GM12891 (cell line): ENCODE measurements at places on chromosomes 7 and 10.

DNA sequence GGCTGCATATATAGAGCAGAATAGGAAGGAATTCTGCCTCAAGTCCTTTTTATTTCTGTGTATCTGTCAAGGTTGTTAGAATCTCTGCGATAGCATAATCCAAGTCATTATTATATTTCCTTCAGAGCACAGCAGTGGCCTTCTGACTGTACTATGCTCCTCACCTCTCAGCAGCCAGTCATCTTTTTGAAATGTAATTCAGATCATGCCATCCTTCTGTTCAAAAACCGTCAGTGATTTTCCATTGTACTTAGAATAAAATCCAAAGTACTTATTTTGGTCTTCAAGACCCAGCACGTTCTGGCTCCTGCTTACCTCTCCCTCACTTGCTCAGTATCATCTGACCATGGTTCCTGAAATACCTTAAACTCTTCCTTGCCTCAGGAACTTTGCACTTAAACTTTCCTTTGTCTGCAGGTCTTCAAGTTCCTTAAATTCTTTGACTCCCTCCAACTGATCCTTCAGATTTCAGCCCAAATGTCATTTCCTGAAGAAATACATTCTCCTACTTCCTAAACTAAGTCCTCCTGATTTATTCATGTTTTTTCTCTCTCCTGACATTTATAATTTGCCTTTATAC, 112.4 kb downstream of the ST7 start:
- DNase-seq: no peak

DNA sequence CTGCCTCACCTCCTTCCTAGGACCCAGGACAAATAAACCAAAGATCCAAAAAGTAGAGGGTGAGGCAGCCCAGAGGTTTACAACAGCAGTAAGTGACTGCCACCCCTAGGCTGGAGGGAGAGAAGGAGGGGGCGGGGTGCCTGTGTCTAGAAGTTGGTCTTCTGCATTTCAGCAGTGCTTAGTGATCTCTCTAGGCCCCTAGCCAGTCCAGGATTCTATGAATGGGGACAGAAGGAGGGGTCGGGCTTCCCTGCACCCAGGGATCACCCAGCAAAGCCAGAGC, 62.8 kb upstream of the KDM7A start:
- DNase-seq: no peak

- DNase-seq: no peak
Observed at GRCh38 chr7:96287559-96287958, 34.3 kb downstream of the SLC25A13 start.

DNA sequence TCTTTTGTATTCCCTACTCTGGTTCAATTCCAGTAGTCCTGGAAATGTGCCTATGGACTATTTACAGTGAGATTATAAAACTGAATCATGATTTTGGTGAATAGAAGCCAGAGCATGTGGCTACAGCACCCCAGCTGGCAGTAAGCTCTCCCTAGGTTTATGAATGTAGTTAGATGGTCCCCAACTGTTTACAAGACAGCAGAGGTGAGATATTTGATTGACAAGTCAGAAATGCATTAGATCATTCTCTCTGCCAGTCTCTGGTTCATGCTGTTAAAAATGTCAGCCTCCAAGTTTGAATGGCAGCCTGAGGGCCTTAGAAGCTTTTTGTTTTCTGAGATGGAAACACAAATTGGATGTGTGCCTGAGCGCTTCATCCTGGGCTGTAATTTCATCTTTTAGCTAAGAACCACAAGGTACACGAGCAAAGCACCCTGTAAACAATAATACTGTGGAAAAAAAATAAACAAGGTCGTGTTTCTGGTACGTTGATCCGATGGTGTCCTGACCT, 85.0 kb downstream of the BTRC start:
- no peak for DNase-seq

GRCh38 chr10:86599729-86600128, 54.6 kb upstream of the OPN4 start:
- no peak for DNase-seq
